ENCODE measurements at places on chromosomes 16 and 17.

DNA sequence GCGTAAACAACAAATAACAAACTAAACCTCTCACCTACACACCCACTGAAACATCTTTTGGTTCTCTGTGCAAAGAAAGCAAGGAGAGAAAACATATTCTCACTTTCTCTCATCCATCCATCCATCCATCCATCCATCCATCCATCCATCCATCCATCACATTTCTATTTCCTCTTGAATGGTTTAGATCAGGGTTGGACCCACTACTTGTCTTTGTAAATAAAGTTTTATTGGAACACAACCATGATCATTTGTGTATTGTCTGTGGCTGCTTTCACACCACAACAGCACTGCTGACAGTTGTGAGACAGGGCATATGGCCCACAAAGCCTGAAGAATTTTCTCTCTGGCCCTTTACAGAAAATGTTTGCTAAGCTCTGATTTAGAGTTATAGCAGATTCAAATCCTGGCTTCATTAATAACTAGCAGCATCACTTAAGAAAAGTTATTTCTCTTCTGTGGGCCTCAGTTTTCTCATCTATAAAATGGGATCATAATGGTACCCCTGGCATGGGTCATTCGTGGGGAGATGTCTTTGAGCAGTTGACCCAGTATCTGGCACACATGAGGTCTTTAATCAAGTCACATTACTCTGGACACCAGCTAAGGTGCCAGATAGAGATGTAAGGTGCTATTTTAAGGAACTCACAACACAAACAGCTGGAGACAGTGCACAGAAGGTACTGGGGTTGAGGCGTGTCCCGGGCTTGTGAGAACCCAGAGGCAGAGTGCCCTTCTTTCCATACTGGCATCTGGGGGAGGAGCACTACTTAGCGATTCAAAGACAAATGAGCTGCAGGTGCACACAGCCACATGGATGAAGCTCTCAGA is 146.3 kb downstream of the CMIP start:
- DNase-seq, result no peak

DNA sequence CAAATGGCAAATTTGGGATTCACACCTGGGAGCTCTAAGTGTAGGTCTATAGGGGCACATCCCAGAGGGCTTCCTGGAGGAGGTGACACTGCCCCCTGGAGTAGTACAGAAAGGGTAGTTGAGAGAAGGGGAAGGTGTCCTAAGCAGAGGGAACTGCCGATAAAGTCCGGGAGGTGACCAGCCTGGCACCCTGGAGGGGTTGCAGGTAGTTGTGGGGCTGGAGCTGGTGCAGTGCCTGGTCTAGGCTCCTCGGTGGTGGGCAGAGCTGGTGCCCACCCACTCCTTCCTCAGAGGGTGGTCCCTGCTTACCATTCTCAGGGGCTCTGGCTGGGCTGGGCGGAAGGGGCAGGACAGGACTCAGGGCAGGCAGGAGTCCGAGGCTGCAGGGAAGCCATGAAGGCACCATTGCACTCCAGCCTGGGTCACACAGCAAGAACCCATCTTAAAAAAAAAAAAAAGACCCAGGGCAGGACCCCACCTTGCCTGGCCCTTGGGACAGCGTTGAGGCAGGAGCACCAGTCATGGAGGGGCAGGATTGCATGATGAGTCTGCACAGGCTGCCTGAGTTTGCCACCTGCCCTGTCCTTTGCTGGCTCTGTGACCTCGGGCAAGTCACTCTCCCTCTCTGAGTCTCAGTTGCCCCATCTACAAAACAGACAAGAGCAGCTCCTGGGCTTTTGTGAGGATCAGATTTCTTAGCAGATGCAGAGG is 43.8 kb downstream of the LAT start:
- DNase-seq, result no peak

- no peak for DNase-seq
Measured at GRCh38 chr16:17632667-17633066, 161.9 kb upstream of the XYLT1 start.

DNA sequence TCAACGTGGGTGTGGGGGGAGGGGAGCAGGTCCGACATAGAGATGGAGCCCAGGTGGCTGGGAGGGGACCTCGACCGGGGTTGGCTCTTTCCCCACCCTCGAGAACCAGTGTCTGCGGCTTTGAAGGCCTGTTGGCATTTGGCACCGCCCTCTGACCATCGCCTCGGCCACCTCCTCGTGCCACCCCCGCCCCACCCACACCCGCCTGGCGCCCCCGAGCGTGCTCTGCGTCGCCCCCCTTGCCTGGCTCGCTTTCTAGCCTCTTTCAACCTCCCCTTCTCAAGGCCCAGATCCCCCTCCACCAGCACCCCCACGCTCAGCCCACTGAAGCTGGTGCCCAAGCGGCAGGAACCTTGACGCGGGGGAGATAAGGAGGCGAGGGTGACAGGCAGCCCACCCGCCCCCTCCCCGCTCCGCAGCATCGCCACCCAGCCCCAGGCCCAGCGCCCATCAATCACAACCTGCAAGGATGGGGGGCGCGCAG is 619 bp downstream of the CACNB1 start:
- DNase-seq, result peak; percentile 35

DNA sequence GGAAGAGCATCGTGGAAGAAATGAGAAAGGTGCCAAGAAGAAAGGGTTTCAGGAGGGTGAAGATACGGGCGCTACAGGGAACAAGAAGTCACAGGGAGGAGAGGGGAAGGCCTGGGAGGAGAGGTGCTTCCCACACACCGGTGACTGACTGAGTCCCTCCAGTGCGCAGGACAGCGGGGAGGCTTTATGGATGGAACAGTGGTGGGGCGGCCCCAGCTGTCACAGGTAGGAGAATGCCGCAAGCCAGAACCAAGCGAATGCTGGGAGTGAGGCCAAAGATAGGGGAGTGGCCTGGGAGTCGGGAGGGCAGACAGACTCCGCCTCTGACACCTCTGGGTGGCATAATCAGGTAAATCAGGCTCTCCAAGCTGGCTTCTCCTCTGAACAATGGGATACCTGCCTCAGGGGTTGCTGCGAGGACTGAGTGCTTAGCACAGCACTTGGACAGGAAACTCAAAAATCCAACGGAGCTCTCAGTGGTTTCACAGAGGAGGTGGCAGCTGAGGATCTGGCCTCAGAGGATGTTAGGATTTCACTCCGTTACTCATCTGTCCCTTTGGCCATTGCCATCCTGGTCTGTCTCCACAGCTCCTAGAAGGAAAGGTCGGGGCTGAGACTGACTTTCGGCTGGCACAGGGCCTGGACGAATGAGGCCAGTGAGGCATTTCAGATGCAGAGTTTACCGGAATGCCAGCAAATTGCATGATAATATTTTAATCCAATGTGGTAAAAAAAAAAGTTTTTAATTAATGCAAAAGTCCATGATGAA is 717 bp upstream of the CNP start:
- DNase-seq, result peak; percentile 62

DNA sequence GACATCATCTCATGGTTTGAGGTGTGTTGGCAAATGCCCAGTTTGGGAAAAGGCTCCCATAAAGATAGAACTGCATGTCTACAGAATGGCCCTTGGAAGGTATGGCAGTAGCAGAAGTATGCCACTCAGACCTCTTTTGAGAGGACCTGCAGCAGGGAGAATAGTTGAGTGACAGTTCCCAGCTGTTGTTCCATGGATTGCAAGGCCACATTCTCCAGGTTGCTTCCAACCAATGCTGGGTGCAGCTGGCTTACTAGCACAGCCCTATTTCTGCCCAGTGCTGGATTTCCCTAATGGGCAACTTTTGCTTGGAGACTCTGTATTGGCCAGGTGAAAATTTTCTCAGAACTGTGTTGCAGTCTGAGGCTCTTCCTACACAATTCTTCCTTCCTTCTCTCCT is 266.2 kb downstream of the UTP18 start:
- DNase-seq, result no peak

DNA sequence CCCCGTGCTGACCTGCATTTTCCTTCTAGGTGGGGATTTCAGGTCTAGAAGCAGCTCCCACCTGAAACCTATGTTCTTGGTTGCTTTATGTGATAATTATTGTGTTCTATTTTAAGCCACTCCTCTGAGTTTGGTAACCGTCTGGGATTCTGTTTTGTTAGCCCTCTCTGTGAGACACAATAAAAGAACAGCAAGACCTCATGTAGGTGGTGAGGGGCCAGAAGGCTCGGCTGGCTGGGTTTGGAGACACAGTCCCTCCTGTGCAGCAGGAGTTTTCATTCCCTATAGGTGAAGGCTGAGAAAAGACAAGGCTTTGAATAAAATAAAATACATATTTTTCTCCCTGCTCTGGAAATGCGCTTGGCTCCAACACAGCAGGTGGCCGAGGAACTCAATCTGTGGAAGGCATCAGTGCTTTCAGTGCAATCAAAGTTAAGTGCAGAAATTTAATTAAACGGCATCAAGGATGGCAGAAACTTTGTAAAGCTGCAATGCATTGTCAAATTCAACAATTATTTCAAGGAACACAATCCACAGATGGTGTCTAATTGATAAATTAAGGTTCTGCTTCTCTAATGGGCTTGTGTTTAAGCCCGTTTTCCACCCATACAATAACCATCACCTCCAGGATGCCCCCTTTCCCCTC is 107.8 kb downstream of the MSI2 start:
- DNase-seq, result no peak

DNA sequence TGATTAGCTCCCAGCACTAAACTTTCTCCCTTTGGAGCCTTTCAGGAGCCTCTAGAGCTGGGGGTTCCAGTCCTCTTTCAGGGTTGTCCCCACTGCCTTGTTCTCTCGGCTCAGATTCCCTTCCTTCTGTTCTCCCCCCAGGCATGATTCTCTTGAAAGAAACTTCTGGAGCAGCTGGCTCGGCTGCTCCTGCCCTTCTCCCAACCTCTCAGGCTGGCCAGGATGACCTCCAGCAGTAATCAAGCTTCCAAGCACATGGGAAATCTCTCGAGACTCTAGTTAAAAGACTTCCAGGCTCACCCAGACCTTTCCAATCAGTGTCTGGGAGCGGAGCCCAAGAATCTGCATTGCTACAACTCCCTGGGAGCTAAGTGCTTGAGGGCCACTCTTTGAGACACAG is 3.6 kb downstream of the SDK2 start:
- no peak for DNase-seq

DNA sequence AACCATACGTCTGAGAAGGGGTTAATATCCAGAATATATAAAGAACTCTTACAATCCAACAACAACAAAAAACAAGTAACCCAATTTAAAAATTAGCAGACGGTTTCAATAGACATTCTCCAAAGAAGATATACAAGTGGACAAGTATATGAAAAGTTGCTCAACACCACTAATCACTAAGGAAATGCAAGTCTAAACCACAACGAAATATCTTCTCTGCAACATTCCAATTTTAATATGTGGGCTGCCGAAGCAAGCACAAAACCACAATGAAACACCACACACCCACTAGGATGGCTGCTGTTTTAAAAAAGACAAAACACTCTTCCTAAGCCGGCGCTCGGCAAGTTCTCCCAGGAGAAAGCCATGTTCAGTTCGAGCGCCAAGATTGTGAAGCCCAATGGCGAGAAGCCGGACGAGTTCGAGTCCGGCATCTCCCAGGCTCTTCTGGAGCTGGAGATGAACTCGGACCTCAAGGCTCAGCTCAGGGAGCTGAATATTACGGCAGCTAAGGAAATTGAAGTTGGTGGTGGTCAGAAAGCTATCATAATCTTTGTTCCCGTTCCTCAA is 5.9 kb upstream of the SLC13A2 start:
- DNase-seq, result no peak

DNA sequence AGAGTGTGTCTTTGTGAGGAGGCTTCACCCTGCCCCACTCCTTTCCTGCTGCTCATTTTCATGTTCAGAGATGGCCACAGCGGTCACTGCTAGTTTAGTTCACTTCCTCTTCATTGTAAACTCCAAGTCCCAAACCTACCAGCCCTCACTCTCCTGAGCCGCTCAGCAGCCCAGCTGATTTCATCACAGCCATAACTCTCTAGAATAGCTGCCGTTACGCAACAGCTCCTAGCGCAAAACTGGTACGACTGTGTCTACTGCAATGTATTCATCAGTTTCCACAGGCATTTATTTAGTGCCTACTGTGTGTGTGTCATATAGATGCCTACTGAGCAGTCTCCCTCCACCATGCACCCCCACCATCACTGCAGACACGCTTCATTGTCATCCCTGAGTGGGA is 233.5 kb upstream of the RPL38 start:
- DNase-seq, result no peak

GRCh38 chr16:745739-746138 is 4.9 kb upstream of the CIAO3 start:
- DNase-seq, result no peak

DNA sequence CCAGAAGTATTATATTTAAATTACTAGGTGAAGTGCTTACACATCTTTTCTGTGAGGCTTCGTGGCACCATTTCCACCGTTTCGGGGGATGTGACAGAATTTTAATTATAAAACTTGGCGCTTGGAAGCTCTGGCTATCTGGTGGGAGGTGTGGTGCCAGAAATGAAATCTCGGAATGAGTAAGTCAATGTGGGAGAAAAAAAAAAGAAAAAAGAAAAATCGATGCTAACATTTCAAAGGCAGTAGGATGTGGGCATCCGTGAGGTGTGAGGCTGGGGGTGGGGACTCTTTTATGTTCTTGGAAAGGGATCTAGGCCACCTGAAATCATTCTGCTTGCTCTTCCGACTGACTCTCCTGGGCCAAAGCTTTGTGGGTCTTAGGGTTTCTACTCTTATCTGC is 21.9 kb downstream of the CPPED1 start:
- no peak for DNase-seq

- DNase-seq, result no peak
Measured at GRCh38 chr17:72411124-72411563, 290.3 kb downstream of the SOX9 start.

DNA sequence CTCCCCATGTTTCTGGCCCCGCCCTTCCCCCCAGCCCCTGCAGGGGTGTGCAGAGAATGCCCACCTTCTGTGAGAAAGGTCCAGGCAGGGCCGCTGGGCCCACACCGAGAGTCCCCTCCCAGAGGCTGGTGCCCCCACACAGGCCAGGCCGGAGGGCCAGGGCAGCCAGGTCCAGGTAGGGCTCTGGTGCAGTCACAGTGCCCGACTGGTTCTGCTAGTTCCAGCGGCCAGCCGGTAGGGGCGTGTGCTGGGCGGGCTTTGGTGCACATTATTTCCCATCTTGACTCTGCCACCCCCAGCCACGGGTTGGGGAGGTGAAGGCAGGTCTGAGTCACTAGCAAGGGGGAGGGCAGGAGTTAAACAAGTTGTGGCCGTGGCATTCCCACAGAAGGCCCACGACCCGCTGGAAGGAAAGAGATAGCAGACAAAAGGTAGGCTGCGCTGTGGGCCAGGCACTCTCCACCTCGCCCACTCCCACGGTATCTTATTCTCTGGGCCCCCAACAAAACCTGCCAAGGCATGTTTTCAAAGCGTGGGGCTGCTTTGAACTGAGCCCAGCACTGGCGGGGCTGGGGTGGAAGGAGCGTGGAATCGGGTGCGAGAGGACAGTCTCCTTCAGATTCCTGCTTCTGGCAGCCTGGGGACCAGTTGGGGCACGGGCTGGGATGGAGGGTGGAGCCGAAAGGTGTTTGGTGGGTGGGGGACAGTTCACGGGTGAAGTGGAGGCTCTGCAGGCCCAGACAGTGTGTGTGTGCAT is 1.9 kb downstream of the EPN3 start:
- DNase-seq, result no peak

- DNase-seq, result no peak
Measured at GRCh38 chr16:24810951-24811843, 34.6 kb upstream of the SLC5A11 start.
